ENCODE measurements at places on chromosomes 12 and 14.

- peak; percentile 34 for DNase-seq
These were observed 28.8 kb upstream of the HIGD1C start for GRCh38 chr12:50923361-50924130.

DNA sequence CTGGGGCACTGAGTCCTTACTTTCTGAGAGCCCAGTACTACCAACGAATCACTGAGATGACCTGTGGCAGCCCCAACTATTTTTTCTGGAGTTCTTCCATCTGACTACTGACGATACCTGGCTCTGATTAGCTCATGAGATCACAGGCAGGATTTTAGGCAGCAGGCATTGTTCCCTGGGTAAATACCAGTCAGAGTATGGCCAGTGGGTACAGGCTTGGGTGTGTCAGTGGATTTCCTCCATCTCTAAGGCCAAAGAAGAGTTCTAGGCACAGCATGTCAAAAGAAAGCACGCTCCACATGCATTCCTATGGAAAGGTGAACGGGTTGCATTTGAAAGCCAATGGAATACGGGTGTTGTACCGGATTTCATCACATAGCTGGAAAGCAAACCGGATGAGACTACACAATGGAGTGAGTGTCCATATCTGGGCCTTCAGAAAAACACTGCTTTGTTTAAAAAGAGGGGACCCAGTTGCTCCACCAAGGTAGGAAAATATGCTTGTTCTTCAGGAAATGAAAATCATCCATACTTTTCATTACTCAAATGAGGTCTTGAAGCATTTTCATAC, 55.0 kb downstream of the PAX9 start:
- DNase-seq: no peak

DNA sequence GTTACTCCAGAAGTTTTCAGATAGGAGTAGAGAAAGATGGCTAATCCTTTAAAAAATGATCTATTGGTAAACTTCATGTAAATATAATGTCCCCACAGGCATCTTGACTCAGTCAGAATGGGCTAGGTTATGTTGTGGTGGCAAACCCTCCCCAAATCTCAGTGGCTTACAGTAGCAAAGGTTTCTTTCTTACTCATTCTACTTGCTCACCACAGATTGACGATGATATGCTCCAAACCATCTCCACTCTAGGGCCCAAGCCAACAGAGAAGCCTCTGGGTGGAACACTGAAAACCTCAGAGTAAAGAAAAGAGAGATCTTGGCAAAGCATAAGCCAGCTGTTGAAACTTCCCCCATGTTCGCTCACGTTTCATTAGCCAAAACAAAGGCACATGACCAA, 146.4 kb downstream of the EMP1 start:
- no peak for DNase-seq

GRCh38 chr12:117002051-117002817, 91.5 kb downstream of the FBXW8 start:
- no peak for DNase-seq

GRCh38 chr12:102833687-102834441, 83.2 kb downstream of the PAH start:
- no peak for DNase-seq

- no peak for DNase-seq
These were observed 88.9 kb downstream of the RPS29 start for GRCh38 chr14:49497267-49497666.

GRCh38 chr12:111759271-111759670, 7.5 kb upstream of the ALDH2 start:
- no peak for DNase-seq

GRCh38 chr12:119838826-119839600, 38.1 kb downstream of the CIT start:
- DNase-seq: no peak

DNA sequence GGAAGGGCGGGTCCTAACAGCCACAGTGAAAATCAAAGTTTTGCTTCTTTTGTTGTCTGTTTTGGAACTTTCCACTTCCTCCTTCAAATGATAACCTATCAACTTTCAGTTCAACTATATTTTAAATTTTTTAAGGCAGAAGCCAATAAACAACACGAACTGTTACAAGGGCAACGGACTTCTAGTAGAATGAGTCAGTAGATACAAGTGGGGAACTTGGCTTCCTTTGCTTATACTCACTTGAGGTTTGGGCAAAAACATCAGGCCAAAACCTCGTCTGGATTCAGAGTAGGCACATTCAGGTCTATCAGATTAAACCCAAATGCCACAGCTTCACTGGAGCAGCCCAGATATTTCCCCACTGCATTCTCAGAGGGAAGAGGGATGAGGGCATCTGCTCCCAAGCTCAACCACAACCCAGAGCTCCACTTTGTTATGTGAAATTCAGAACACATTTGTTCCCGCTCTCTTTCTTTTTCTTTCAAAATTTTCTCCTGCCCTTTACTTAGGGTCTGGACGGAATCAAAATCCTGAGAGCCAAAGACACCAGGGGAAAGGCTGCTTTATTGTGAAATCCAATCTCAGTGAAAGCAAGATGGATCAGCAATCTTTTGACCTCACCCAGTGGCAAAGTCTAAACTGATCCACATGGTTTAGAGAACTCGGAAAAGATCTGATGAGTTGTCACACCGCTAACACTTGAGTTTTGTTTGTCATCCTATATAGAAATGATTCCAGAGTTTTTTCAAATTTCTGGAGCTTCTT, 152.5 kb upstream of the BTG1 start:
- no peak for DNase-seq

DNA sequence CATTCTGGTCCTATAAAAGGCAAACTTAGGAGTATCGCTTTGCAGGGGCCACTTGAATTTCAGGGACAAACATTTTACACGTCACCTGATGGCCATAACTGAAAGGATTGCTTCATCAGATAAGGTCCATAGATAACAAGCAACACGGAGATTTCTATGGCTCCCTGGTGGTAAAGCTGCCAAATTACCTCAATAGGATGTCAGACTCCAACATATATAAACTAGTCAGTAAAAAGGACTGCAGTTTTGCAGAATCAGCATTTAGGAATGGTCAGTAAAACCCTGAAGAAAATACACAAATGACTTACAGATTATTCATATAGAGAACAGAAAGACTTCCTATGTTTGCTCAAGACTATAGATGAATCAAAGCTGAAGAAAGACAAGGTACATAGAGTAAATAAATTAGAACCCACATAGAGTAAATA, 66.1 kb upstream of the GRIP1 start:
- DNase-seq: no peak

DNA sequence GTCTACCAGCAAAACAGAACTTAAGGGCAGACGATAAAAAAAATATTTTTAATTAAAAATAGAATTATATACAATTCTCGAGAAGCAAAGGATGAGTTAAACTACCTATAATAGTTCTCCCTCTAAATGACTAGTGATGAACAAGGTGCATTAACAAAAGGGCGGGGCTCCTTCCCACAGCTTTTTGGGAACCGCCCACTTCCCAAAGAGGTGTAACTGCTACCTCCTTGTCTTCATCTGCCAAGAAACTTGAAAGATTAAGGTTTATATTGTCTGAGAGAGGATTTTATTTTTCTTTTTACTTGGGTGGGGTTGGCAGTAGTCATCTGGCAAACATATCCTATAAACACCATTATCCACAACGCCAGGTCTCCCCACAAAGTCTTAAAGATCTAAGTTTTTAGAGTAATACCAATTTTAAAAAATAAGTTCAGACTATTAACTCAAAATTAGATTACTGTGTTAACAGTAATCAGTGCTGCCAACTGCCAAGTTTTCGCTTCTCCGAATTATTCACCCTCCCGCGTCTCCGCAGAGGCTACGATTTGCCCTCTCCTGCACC, 938 bp downstream of the RALGAPA1 start:
- DNase-seq: peak; percentile 52

DNA sequence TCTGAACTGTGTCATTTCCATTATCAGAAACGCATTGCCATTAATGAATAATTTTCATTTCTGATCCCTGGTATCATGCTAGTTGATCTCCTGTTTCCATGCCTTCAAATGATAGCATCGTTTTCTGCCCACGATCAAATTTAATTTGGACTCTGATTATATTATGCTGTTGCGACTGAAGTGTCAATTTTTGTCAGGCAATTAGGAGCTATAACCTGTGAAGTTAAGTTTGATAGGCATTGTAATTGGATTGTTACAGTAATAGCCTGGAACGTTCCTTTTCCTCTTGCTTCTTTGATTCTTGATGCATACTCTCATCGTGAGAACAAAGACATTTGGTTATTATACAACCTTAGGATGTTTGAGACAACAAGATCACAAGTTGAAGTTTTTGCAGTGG, 356.3 kb downstream of the VRK1 start:
- DNase-seq: no peak

GRCh38 chr12:70652451-70652850, 15.2 kb upstream of the PTPRB start:
- DNase-seq: no peak

DNA sequence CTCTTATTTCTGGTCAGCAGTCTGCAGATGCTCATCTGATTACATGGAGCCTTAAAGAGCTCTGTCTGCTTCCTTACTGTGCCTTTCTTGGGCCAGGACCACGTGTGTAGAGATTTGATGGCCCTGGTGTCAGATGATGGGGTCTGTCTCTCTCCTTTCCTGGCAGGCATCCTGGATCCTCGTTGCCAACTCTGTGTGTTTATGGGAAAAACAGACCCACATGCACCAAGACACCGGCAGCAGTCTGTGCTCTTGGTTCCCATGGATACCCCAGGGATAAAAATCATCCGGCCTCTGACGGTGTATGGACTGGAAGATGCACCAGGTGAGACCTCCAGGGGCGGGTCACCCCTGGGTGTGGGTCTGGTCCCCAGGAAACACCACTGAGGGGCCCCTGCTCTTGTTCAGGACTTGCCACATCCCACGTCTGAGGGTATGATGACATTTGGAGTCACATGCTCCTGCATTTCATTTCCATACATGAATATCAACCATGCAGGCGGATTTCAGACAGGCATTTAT, 18.5 kb upstream of the ALDH2 start:
- DNase-seq: no peak

- no peak for DNase-seq
These were observed 11.6 kb downstream of the FBXW8 start for GRCh38 chr12:116922194-116922897.

GRCh38 chr12:70321191-70321590, 44.9 kb upstream of the KCNMB4 start:
- DNase-seq: no peak

DNA sequence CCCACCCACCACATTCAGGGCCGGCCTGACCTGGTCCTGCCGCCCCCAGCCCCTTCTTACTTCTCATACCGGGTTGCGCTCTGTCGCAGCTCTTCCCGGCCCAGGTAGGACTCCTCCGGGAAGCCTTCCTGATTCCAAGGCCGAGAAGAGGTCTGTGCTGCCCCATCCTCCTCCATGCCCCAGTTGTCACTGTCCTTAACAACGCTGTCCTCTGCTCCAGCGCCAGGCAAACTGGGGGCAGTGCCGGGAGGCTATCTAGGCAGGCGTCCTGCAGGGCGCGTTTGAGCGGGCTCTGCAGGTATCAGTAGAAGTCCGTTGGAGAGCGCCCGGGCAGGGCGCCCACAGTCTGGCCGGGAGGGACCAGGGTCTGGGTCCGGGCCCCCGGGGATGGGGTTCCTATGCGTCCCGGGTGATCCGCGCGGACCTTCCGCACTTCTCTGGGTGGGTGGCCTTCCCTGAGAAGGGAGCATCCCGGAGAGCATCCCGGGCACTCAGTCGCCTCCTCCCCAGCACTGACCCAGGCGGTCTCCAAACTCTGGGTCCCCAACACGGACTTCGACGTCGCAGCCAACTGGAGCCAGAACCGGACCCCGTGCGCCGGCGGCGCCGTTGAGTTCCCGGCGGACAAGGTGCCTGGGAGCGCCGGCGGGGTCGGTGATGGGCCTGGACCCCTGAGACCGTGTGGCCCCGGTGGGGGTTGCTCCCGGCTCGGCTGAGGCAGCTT, 900 bp downstream of the AMN start:
- DNase-seq: no peak

GRCh38 chr12:109813810-109814416, 19.3 kb downstream of the TRPV4 start:
- DNase-seq: no peak

GRCh38 chr14:39015360-39015961, 87.6 kb downstream of the SEC23A start:
- DNase-seq: peak; percentile 35

- DNase-seq: no peak
These were observed 43.4 kb upstream of the RIN3 start for GRCh38 chr14:92470215-92470614.

- DNase-seq: no peak
These were observed 30.4 kb upstream of the VWF start for GRCh38 chr12:6154730-6155459.

GRCh38 chr14:100944052-100944451, 40.5 kb upstream of the RTL1 start:
- no peak for DNase-seq

GRCh38 chr12:41521872-41522379, 333.8 kb downstream of the PDZRN4 start:
- no peak for DNase-seq

- DNase-seq: no peak
These were observed 45.9 kb downstream of the DIP2B start for GRCh38 chr12:50550530-50551223.

GRCh38 chr12:111404362-111405148, 1.2 kb upstream of the SH2B3 start:
- DNase-seq: peak; percentile 38

GRCh38 chr12:113190761-113191160, 5.2 kb downstream of the RITA1 start:
- peak; percentile 78 for DNase-seq

- no peak for DNase-seq
These were observed 134.6 kb downstream of the CHST11 start for GRCh38 chr12:104591257-104591885.

GRCh38 chr12:51941011-51941581, 10.4 kb upstream of the ACVR1B start:
- DNase-seq: no peak

DNA sequence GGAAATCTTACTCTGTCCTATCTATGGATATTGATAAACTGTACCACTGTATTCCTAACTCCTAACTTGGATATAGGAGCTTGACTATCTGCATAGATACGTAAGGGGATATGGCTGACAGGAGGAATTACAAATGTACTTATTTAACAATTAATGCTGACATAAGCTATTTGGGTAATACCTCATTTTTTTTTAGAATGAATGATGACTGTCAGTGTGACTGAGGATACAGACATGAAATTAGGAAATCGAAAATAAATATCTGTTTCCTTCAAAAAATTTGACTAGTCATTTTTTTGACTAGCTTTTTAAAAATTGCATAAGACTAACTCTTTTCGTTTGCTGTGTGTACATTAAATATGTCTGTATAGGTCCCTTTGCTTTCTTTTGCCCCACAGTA, 74.9 kb downstream of the PDE3A start:
- no peak for DNase-seq

Measured in cerebellar cortex (tissue), 1 donor.